Stimulated activated CD4-positive, alpha-beta T cell treated with anti-CD3 and anti-CD28 coated beads, TNF-alpha, amount 100 ng/mL, for 4 hours (primary cell): ENCODE measurements at places on chromosomes 1 and 21.

GRCh38 chr21:41466024-41466820 is 40.2 kb downstream of the MX1 start:
- no peak for DNase-seq

DNA sequence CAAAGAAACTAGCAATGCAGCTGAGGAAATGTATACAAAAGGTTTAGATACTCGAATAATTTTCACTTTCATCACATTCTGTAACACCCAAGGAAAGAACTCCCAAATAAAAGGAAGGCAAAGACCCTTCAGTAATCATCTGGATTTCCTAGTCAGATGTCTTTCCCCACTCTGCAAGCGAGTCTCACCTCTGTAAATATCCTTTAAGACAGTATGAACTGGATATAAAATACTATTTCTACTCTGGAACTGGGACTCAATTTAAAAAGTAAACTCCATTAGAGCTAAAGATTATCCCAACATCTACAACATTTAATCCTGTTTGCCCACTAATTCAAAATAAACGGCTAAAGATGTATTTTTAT is 27.0 kb downstream of the C2CD2 start:
- no peak for DNase-seq

DNA sequence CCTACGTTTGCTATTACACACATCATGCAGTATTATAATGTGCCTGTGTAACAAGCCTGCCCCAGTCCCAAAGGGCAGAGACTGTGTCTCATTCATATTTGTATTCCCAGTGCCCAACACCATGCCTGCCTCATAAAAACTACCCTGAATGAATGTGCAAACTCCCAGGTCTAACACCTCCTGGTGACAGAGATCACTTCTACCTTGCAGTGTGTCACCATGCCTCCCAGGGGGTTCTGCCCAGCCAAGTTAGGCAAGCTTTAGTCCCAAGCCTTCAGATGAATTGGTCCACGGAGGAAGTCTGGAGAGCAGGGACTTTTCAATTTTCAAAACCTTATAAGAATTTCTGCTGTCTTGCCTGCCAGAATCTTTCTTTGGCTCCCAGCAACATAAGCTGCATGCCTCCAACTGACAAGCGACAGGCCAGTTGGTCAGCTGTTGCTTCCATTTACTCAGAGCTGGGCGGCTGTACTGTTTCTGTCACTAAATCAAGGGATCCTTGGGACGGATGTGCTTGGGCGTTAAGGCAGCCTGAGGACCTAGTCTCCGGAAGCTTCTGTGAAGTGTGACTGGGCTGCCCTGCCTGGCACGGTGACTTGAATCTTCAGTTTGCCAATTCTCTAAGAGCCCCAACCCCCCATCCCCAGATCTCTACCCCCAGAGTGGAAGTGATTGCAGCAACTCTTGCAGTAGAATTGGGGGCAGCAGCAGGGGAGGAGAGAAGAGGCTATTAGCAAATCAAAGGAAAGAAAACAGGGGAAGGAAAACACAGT is 1.2 kb downstream of the RXRG start:
- DNase-seq = no peak

- no peak for DNase-seq
Measured at GRCh38 chr1:156721131-156721530, 7.1 kb upstream of the METTL25B start.

DNA sequence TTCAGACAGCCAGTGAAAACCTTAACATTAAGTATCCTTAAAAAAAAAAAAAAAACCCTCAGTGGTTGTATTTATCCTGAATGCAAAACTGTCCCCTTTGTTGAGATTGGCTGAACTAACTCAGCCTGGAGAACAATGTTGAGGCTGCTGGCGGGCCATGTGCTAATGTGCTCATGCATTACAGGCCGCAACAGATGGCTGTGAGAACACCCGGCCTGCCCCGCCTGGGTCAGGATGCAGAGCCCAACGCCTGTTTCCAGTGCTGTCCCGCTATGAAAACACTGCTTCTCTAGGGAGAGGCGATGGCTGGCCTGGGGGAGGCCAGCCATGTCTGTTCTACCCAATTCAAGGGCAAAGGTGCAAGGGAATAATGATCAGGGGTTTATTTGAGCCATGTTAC is 13.8 kb downstream of the OLIG2 start:
- DNase-seq = no peak

- no peak for DNase-seq
Measured at GRCh38 chr1:187715483-187715882, 886.7 kb downstream of the PLA2G4A start.

DNA sequence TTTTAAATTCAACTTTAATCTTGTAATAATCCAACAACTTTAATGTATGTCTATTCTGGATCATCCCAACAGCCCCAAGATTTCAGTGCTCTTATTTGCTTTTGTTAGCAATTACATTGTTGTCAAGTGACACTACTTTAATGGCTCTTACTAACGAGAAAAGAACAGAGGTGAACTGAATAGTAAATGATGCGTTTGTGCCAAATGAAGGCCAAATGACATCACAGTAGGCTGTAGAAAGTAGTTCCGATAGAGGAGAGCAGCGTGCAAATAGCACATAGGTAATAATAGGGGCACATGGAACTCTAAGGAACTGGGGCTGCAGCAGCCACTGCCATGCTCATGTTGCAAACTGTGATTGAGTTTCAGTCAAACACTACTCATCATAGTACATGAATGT is 301.9 kb downstream of the LMX1A start:
- DNase-seq = no peak
